Mesendoderm (in vitro differentiated cells): ENCODE measurements at places on chromosomes 3 and 15.
A peak's percentile ranks its signal among the peaks of the same experiment; 100 is the strongest.

GRCh38 chr3:102353148-102353547, 81.7 kb upstream of the ZPLD1 start:
- DNase-seq, result no peak

DNA sequence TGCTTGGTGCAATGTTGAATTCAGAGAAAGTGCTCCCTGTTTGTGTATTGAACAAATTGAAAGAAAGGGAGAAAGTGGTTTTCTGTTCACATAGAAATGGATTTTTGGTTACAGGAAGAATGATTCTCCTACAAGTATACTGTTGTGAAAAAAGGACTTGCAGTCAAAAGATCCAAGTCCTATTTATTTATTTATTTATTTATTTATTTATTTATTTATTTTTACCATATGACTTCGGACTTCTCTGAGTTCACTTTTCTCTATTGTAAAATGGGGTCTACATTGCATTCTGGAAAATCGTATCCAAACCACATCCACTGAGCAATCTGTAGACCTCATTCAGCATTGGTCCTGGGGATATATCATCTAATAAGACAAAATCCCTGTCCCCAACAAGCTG, 46.1 kb downstream of the STARD5 start:
- no peak for DNase-seq

- peak; percentile 90 for DNase-seq
These were observed 73.1 kb upstream of the SLC6A6 start for GRCh38 chr3:14329116-14329830.

DNA sequence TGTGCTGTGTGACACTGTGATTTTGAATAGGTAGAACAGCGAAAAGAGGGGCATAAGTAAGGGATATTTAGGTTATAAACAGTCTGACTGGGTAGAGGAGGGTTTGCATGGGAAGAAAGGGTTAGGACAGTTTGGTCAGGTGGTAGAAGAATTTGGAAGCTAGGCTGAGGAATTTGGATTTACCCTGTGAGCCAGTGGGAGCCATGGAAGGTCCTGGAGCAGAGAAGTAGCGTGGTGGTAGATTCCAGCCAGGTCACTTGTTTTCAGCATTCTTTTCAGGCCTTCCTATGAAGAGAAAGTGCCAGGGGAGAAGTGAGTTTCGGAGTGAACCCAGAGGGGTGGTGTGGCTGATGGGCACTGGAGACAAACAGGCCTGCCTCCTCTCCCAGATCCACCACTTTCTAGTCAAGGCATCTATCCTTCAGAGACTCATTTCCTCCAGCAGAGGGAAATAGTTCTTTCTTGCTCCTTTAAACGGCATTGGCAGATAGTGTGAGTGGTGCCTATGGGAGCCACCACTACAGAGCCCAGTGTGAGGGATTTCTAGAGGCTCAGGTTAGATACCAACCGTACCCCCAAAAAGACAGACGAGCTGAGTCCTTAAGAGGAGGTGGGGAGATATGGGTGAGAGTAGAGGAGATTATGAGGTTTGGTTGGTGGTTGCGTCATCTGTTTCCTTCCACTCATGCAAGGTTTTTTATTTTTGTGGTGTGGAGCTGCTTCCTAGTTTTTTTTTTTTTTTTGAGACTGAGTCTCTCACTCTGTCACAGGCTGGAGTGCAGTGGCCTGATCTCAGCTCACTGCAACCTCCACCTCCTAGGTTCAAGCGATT, 21.2 kb downstream of the PXK start:
- peak; percentile 33 for DNase-seq

DNA sequence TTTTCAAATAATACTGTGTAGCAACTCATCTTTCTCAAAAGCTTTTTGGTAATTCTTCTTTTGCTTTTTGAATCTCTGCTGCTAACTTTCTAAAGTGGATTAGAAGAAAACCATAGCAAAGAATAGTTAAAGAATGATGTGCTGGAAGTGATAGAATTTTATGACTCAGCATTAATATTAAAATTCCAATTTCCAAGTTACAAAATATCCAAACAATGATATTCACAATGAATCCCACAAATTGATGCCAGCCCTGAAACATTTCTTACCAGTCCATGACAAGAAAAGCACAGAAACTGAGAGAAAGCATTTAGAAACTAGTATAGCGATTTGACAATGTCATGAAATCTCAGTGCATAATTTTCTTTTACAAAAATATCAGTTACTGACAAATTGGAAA, 482.2 kb downstream of the RBMS3 start:
- no peak for DNase-seq

- no peak for DNase-seq
These were observed 233.5 kb downstream of the IL20RB start for GRCh38 chr3:137191133-137191923.

GRCh38 chr15:69760890-69761568, 308.4 kb downstream of the RPLP1 start:
- no peak for DNase-seq

DNA sequence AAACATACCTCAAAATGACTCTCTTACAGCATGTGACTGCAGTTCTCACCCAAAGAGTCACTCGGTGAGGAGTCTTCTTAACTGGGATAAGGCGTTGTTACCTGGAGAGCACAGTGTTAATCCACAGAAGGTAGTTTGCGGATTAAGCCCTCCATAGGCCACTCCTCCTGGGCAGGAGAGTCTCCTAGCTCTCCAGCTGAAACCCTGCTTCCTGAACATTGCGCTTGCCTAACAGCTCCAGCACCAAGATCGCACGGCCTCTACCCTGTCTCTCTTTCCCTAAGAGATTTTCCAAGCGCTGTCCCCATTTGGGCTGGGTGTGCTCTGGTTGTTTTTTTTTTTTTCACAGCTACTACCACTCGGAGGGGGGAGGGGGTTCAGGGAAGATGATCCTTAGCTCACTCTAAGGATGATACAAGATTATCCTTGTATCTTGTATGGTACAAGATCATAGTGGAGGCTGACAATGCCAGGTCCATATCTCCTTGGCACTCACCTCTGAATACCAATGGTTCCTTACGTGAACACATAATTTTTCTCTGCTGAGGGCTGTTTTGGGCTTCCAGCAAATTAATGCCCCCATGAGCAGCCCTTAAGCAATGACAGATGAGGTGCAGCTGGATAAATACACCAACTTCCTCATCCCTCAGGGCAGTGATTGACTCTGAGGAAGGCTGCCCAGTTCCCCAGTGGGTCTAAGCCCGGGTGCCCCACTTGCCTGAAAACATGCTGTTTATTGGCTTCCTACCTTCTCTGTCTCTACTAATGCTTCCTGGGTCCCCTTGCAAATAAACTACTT, 185.2 kb upstream of the TSC22D2 start:
- DNase-seq, result peak; percentile 82

GRCh38 chr3:58880182-58880581, 169.6 kb downstream of the CFAP20DC start:
- DNase-seq, result no peak

- no peak for DNase-seq
These were observed 37.2 kb downstream of the CCDC54 start for GRCh38 chr3:107414325-107414964.

- no peak for DNase-seq
These were observed 322.6 kb downstream of the OCA2 start for GRCh38 chr15:27776501-27776900.

DNA sequence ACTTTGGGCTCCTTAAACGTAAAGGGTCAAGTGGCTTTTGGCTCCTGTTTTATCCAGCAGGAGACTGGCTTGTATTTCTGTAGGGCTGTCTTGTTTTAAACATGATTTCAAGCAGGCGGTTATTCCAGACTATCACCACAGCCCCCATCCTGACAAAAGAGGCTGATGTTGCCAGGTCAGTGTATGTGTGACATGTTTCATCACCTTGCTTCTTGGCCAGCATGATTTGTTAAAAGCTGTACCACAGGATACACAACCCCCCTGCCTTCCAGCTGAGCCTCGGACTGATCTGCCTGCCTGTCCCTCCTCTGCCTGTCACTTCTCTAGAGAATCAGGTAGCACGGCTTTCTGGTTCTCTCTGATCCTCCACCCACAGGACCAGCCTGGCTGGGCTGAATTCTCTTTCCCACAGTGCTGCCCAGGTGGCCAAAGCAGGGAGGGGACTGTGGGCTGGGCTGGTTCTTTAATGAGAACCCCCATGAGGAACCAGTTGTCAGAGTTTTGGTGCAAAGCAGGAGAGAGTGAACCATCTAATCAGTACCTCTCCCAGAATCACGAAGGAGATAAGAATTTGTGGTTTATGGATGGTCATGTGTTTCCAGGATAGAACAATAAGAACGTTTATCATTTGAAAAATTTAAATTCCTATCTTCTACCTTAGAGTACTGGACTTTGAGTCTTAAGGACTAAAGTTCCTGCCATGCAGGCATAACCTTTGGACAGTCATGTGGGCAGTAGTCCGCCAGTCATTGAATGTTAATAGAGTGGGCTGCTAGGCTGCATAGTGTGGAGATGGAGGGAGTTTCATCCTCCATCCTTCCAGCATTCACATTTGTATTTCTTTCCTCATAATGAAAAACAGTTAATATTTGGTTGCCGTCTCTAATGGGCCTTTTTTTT, 8.8 kb downstream of the ABHD6 start:
- no peak for DNase-seq

DNA sequence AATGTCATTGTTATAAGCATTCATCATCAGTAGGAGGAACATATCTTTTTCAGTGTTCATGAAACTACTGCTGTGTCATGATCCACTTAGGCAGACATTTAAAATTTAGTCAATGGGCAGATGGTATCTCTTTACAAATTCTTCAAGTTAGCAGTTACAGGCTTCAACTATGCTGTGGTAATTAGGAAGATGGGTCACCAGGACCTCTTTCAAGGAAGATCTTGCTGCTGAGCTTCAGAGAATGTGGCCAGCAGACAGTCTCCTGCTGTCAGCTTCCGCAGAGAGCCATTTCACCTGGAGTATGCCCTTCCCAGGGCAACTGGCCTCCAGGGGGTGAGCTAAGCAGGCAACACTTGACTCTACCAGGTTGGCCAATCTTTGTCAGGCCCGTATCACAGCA, 19.4 kb downstream of the IFT57 start:
- DNase-seq, result peak; percentile 81

GRCh38 chr3:10417847-10418246, 87.5 kb downstream of the ATP2B2 start:
- peak; percentile 31 for DNase-seq

- no peak for DNase-seq
These were observed 88.5 kb upstream of the NANOGP8 start for GRCh38 chr15:35173444-35174118.
